ENCODE measurements at places on chromosomes 2 and 18. TPM values are rescaled to one million over a fixed set of nuclear protein-coding genes. Genes with fewer than 3 reads are reported as not detected.

SIGLEC15 gene
- total RNA-seq, result not detected

RGPD3 gene
- total RNA-seq, result 0.04 TPM

TEX44 gene
- total RNA-seq, result not detected

LYPD1 gene
- not detected for total RNA-seq

BCL11A gene
- total RNA-seq, result 0.15 TPM

C2orf66 gene
- not detected for total RNA-seq

PARD6G gene
- 0.48 TPM for total RNA-seq

VIL1 gene
- not detected for total RNA-seq

TUBA4B gene
- not detected for total RNA-seq

EFR3B gene
- 0.27 TPM for total RNA-seq

MALL gene
- 0.47 TPM for total RNA-seq

GYPC gene
- total RNA-seq, result 102 TPM

DNA sequence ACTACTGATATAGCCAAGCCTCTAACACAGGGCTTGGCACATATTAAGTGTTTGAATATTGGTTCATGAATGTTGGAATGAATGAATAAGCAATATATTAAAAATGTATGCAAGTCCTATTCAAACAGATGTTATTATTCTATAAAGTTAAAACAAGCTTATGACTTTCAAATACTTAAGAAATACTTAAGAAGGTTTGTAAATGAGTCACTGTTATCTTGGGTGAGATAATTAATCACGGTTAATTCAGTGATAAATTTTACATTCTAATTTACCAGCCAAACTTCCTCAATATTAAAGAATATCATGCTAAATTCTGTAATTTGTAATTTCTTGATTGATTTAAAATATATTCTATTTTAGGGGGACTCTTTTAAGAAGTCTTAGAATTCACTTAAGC, 74.8 kb downstream of the RBMS1 start:
- no peaks in the 10 kb centered on the region for H3K27me3 ChIP-seq
- H3K27ac ChIP-seq, result no peak overlapping the region
- H3K36me3 ChIP-seq, result no peaks in the 10 kb centered on the region

GRCh38 chr2:215529271-215529670, 93.4 kb upstream of the FN1 start:
- no peak for DNase-seq
- no peaks in the 10 kb centered on the region for H3K36me3 ChIP-seq
- H3K27me3 ChIP-seq, result no peaks in the 10 kb centered on the region
- no peak overlapping the region for H3K4me3 ChIP-seq
- no peaks in the 10 kb centered on the region for H3K4me1 ChIP-seq
- no peak overlapping the region for H3K27ac ChIP-seq

DNA sequence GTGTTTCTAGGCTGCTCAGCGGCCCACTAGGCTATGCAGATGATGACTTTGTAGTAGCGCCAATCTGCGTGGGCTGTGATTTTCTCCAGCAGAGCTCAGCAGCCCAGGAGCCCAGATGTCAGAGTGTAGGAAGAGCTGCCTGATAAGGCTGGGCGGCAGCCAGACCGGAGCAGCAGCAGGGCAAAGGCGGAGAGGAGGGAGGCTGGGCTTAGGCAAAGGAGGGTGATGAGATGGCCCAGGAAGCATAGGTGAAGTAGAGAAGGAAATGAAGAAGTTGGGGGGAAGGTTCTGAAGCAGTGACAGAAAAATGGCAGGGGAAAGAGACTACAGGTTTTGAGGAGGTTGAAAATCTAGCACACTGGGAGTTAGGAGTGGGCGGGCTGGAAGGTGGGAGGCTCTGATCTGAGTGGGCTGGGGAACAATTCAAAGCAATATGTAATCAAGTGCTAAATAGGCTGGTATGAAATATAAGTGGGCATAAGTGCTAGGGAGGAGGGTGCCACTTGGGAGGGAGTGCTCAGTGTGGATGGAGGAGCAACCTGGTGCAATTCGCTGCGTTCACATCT, 50.6 kb upstream of the STPG4 start:
- no peak for DNase-seq
- no peaks in the 10 kb centered on the region for H3K4me1 ChIP-seq
- H3K27ac ChIP-seq, result no peak overlapping the region
- no peaks in the 10 kb centered on the region for H3K36me3 ChIP-seq
- no peaks in the 10 kb centered on the region for H3K27me3 ChIP-seq

GRCh38 chr2:235255693-235256092, 238.2 kb upstream of the AGAP1 start:
- H3K27ac ChIP-seq, result no peak overlapping the region
- H3K4me1 ChIP-seq, result no peaks in the 10 kb centered on the region
- DNase-seq, result no peak
- H3K27me3 ChIP-seq, result no peaks in the 10 kb centered on the region
- no peaks in the 10 kb centered on the region for H3K36me3 ChIP-seq

DNA sequence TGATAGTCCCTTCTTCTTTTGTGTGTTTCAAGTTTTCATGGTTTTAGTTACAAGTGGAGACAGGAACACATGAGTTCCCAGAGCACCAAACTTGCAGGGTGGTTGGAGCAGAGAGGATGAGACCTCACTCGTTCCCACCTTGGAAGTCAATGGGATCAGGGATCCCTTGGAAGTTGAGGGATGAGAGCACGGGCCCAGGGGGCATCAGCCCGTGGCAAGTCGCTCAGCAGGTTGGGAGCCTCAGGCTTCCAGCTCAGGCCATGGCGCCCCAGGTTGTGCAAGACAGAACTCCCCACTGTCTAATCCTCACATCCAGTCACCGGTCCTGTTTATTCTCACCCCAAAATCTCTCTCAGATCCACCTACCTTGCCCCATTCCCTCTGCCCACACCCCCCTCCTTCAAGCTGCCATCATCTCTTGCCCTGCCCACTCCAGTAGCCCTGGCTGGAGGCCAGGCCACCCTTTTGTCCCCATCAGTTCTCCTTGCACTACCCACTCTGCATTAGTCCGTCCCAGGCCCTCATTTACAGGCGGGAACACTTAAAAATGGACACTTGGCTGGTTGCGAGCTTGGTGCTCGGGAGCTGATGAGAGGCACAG, 37.6 kb upstream of the FOSL2 start:
- H3K27me3 ChIP-seq, result no peaks in the 10 kb centered on the region
- no peaks in the 10 kb centered on the region for H3K36me3 ChIP-seq
- H3K4me3 ChIP-seq, result no peak overlapping the region
- no peak overlapping the region for H3K27ac ChIP-seq
- DNase-seq, result no peak

DNA sequence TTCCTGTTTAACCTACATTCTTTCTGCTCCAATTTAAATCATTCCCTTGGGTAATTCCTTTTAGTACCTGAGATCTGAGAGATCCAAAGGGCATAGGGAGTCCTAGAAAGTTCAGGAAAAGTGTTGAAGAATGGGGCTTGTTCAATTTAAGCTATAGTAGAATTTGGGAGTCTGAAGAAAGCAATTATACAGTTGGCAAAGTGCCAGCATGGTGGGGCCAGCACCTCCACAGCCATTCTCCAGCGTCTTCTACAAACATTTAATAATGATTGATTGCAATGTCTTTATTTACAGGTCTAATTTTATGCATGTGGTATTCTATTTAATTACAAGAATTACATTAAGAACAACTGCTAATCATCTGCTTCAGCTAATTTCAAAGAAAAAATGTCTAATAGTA, 957.7 kb upstream of the GYPC start:
- no peak for DNase-seq
- no peaks in the 10 kb centered on the region for H3K4me1 ChIP-seq
- no peak overlapping the region for H3K27ac ChIP-seq
- no peaks in the 10 kb centered on the region for H3K27me3 ChIP-seq
- no peaks in the 10 kb centered on the region for H3K36me3 ChIP-seq

GRCh38 chr18:41624460-41624859, 330.6 kb upstream of the PIK3C3 start:
- no peaks in the 10 kb centered on the region for H3K27me3 ChIP-seq
- H3K4me1 ChIP-seq, result no peaks in the 10 kb centered on the region
- H3K36me3 ChIP-seq, result no peaks in the 10 kb centered on the region

GRCh38 chr2:109525836-109526235, 87.9 kb downstream of the SEPTIN10 start:
- no peak overlapping the region for H3K27ac ChIP-seq

DNA sequence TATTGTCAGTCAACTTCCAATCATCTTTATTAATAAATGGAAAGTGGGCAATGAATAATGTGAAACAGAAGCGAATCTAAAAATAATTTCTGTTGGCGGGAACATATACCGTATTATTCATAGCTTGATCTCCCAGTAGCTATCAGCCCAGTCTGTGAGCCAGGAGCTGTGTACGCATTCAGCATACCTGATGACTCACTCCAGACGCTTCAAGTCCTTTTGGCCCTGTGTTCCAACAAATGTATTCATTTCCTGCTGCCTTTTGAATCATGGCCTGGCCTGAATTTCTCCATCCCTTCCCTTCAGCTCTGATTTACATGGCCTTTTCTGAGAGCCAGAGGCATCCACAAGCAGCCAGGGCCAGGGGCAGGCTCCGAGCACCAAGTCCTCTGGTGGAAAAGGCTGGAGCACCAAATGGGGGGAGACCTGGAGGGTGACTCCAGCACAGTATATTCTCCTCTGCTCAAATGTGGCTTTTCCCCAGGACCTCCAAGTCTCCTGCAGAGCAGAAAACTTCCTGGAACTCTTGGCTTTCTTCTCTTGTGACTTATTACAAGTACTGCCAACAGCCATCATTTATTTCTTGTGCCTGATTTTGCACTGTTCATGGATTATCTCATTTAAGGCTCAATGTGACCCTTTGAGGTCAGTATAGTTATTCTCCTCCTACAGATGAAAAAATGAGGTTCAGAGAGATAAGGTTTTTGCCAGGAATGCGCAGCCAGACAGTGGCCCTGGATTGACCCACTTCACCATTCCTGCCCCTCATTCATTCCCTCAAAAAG, 108.7 kb downstream of the EN1 start:
- no peaks in the 10 kb centered on the region for H3K27me3 ChIP-seq
- DNase-seq, result no peak
- no peaks in the 10 kb centered on the region for H3K4me1 ChIP-seq
- no peaks in the 10 kb centered on the region for H3K36me3 ChIP-seq
- no peak overlapping the region for H3K4me3 ChIP-seq

- peaks cover 4% of the 10 kb centered on the region for H3K27me3 ChIP-seq
- H3K27ac ChIP-seq, result no peak overlapping the region
- H3K4me3 ChIP-seq, result no peak overlapping the region
- DNase-seq, result no peak
- no peaks in the 10 kb centered on the region for H3K36me3 ChIP-seq
These were observed 655 bp downstream of the RND3 start for GRCh38 chr2:150486539-150487484.

DNA sequence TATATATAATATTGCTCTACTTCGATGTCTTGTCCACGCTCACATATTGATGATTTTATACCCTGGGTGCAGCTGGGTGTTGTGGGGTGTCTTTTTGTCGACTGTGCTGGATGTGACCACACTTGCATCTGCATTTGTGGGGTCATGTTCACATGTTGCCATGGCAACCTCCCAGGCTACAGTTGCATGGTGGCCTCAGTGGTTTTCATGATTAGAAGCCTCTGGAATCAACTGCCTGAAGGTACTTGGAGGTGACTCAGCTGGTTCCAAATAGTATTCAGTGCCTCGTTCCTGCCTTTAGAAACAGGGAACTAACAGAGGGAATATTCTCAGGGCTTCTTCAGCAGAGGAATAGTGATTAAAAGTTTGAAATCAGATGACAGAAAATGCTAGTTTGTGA, 166.3 kb upstream of the NYAP2 start:
- H3K27me3 ChIP-seq, result no peaks in the 10 kb centered on the region
- H3K36me3 ChIP-seq, result no peaks in the 10 kb centered on the region
- no peak overlapping the region for H3K27ac ChIP-seq
- H3K4me3 ChIP-seq, result no peak overlapping the region

DNA sequence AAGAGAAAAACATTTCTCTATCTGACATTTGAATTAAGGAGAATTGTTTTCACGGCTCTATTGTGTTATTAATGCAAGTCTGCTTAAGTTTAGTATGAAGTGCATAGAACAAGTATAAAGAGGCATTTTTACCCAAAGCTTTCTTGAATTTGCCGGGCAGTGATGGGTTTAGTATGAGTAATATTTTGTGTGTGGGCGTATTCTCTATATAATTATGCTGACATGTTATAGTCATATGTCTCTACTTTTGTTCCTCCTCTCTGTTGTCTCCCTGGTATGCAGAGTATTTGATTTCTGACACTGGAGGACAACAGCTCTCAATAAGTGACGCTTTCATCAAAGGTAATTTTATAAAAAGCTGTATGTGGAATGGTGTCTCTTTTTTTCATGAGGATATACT, 45.9 kb downstream of the PIKFYVE start:
- no peak for DNase-seq
- no peak overlapping the region for H3K4me3 ChIP-seq
- peaks cover 10% of the 10 kb centered on the region for H3K36me3 ChIP-seq

GRCh38 chr2:147715807-147716206, 129.0 kb upstream of the ACVR2A start:
- no peaks in the 10 kb centered on the region for H3K36me3 ChIP-seq
- DNase-seq, result no peak
- H3K27me3 ChIP-seq, result no peaks in the 10 kb centered on the region
- no peak overlapping the region for H3K4me3 ChIP-seq

DNA sequence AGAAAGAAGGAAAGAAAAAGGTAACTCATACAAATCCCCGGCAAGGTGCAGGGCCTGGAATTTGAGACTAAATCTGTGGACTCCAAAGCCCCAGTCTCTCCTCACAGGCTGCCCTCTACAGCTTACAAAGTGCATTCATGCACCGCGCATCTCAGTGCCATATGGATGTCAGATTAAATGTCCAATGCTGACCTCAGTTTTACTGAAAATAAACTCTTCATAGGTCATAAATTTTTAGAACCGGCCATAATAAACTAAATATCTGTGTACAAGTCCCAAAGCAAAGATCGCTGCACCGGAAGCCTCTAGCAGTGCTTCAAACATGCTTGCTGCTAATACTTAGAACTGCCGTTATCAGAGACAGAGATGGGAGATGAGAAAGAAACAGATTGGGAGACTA, 17.7 kb downstream of the ST6GAL2 start:
- H3K4me3 ChIP-seq, result no peak overlapping the region
- no peaks in the 10 kb centered on the region for H3K4me1 ChIP-seq
- H3K27me3 ChIP-seq, result no peaks in the 10 kb centered on the region

DNA sequence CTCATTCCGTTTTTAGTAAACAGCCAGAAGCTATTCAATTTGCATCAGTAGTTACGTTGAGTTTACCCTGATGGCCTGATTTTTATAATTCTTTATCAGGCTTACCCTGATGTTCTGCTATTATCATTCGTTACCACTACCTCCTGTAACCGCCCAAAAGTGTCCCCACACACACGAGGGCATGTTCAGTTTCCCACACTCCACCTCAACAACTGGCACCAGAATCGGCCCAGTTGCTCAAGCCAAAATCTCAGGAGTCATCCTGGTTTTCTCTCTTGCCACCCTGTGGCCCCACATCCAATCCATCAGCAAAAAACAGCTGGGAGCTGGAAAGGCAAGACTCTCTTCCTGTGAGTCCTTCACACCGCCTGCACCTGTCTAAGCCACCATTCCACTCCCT, 102.9 kb upstream of the RAB6C start:
- no peak for DNase-seq
- peak overlapping the region; percentile 85 for H3K4me3 ChIP-seq
- H3K4me1 ChIP-seq, result peaks cover 14% of the 10 kb centered on the region
- H3K36me3 ChIP-seq, result no peaks in the 10 kb centered on the region
- no peaks in the 10 kb centered on the region for H3K27me3 ChIP-seq
